HTR-8/SVneo (cell line): ENCODE measurements at places on chromosomes 16 and 17.
A peak's percentile ranks its signal among the peaks of the same experiment; 100 is the strongest.

- no peak for DNase-seq
These were observed 16.2 kb upstream of the MYH3 start for GRCh38 chr17:10673312-10673711.

DNA sequence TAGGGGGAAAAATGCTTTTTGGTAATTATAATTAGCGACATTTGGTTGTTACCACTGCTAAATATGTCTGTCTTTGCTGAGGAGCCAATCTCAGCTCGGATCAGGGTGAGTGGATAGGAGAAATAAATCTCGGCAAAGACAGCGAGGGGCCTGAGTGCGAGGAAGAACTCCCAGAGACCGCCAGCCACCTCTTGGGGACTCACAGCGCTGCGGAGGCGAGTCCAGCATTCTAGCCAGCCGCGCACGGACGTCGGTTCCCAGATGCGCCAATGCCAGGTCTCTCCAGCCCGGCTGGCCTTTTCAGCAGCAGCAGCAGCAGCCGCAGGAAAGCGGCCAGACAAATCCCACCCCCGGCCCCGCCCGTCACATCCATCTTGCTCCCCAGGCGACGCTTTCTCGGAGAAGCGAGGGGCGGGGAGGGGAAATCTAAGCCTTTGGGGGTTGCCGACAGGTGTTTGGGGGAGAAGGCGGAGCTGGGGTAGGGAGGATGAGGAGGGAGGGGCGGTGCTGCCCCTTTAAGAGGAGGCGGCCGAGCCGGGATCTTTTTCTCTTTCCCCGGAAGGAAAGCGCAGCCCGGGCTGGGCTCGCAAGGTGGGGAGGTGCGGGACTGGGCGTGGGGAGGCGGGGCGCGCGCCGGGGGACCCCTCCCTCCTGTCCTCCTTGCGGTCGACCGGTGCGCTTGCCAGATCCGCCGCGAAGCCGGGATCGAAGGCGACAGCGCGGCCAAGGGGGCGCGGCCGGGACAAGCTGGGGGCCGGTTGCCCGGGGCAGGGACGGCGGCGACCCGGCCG is at the start of gene ITGA3:
Gene ITGA3, plus strand, starts transcription at position 685 of the 791 bp plus-strand sequence. CDS start 330 bp downstream, outside the sequence.
- DNase-seq: peak; percentile 89

GRCh38 chr17:73609758-73610157 is 34.5 kb downstream of the SDK2 start:
- no peak for DNase-seq

DNA sequence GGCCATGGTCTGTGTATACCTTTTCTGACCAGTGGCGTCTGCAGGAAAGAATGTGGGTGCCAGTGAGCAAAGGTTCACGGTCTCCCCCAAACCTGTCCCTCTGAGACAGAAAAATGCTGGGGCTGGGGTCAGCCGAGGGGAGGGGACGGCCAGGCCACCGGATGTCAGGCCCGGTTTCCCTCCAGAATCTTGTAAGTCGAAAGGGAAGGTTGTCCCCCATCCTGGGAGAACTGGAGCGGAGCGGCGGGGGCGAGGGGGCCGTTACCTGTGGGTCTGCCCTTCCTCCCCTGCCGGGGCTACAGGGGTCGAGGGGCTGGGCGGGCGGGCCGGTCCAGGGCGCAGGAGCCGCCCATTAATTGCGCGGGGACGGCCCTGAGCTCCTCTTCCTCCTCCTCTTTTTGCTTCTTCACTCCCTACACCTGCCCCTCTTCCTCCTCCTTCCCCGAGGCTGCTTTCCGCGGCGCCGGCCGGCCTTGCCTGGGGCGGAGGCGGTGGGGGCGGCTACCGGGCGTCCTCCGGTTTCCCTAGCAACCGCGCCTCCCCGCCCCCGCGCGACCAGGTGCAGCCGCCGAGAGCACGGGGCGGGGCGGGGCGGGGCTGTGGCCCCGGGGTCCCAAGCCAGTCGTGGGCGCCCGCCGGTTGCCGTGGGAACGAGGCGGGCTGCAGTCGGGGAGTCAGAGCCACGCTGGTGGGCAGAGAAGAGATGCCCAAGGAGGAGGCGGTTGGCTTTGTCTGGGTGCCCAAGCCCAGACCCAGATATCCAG is at the start of gene MARCHF10:
Gene MARCHF10, minus strand, starts transcription at position 503 of the 764 bp plus-strand sequence. CDS start 6,579 bp downstream, outside the sequence.
- DNase-seq: no peak

DNA sequence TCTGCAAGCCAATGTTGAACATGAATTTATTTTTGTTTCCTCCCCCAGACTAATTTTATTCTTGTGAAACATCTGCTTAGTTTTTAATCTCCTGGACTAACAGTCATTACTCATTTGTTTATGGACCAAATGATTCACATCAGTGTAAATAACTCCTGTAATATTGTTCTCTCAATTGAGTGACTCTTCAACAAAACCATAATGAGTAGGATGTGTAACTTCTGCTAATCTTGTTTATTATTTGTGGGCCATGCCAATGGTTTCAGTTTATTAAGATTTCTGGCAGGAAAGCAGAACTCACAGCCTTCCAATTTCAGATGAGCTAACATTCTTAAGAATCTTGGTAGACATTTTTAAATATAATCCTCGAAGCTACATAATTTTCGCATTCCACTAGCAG is 1216.3 kb upstream of the GOT2 start:
- no peak for DNase-seq

DNA sequence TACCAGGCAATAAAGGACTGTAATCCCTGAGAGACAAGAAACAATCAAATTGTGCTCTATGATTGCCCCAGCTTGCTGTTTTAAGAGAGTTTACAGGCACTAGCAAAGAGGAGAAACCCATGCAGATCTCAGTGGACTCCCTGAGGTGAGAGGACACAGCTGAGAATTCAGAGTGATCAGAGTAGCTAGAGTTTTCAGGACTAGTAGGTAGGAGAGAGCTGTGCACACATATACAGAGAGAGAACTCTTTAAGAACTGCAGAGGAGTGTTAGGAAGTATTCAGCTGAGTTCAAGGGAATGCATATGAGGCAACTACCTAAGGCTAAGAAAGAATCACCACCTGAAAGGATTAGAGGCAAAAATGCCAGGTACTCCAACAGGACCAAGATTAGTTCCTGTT is 904.8 kb downstream of the CDH8 start:
- DNase-seq: no peak

- no peak for DNase-seq
These were observed 377.8 kb downstream of the SOX9 start for GRCh38 chr17:72498364-72499210.

DNA sequence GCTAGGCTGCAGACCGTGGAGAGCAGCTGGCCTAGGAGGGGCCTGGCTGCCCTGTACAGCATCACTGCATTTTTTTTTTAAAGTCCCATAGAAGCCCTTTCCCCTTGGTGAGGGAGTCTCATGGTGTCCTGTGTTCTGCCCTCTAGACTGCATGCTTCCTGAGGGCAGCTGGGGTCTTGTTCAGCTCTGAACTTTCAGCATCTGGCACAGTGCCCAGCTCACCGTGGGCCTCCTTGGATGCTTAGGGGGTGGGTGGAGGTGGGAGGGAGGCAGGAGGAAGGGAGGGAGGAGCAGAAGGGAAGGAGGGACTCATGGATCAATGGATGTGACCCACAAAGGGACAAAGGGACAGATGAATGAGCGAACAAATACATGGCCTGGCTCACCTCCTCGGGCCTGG is 63.4 kb upstream of the TMEM97 start:
- no peak for DNase-seq

- no peak for DNase-seq
These were observed 85.8 kb downstream of the GNAO1 start for GRCh38 chr16:56277075-56277474.

GRCh38 chr17:75996665-75997590 is 3.7 kb upstream of the CDK3 start:
- DNase-seq: peak; percentile 78

DNA sequence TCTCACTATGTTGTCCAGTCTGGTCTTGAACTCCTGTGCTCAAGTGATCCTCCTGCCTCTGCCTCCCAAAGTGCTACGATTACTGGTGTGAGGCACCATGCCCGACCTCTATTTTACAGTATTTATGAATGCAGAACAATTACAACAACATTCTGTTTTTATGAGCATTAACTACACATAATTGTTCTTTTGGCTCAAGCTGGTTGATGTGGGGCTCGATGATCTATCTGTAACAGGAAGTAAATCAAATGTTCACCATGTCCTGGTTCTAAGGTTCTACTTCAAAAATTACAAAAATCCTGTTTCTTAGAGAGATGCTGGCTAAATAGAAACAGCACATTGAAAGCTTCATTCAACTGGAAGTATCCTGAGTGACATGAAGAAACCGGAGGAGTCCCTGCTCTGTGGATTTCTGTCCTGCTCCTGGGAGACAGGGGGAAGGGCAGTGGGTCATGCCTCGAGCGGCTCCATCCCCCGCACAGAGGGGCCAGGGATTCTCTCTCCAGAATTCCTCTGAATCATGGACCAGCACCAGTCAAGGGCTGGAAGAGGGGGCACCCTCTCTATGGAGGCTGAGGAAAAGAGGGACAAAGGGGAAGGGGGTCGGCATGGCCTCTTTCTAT is 31.5 kb downstream of the FA2H start:
- DNase-seq: no peak

GRCh38 chr16:27665881-27666280 is 115.9 kb downstream of the KATNIP start:
- no peak for DNase-seq

DNA sequence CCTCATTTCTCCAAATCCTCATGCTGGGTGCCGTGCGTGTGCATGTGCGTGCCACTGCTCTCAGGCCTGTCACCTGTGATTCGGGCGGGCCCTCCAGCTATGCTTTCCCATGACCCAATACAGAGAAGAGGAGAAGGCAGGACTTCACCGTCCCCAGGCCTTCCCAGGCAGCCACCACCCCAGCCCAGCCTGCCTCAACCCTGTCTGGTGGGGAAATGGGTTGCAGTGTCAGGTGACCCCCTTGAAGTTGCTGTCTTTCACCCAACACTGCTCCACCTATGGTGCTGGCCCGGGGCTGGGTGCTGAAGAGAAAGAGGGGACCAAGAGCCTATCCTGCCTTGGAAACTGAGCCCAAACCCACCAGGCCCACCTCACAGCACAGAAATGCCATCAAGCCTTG is 94.7 kb downstream of the GOSR1 start:
- DNase-seq: no peak

DNA sequence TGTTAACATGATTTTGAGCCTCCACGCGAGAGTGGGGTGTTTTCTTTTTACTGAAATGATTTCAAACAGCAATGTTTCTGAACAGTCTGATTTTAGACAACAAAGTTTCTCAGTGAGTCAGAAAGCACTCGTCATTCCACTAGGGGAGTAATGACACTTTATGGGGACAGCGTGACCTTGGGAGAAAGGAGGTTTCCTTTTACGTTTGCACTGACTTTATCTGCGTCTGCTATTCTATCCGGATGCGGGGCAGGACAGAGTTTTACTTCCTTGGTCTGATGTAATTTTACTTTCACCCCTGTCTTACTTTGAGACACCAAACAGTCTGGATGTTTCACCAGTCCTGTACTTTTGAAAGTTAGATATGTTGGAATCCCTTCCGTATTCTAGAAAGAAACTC is 20.7 kb downstream of the SLC47A1 start:
- no peak for DNase-seq

DNA sequence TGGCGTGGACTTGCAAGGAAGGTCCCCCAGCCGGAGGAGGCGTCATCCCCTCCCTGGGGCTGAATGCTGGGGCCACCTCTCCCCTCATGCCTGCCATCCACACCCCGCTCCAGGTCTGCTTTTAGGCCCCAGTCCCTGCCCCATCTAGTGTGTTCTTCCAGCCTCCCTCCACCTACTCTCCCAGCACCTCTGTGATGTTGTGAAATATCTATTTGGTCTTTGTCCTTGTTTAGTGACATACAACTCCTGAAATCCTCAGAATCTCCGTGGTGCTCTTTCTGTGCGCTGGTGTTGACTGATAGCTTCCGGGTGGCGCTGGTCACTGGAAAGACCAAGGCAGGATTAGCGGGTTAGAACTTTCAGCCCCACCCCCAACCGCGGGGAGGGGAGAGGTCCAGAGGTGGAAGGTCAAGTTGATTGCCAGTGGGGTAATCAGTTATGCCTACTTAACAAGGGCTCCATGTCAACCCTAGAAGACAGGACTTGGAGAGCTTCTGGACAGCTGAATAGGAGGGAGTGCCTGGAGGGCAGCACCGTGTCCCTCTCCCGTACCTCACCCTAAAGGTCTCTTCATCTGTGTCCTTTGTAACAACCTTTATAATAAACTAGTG is 10.1 kb downstream of the TBC1D24 start:
- no peak for DNase-seq

DNA sequence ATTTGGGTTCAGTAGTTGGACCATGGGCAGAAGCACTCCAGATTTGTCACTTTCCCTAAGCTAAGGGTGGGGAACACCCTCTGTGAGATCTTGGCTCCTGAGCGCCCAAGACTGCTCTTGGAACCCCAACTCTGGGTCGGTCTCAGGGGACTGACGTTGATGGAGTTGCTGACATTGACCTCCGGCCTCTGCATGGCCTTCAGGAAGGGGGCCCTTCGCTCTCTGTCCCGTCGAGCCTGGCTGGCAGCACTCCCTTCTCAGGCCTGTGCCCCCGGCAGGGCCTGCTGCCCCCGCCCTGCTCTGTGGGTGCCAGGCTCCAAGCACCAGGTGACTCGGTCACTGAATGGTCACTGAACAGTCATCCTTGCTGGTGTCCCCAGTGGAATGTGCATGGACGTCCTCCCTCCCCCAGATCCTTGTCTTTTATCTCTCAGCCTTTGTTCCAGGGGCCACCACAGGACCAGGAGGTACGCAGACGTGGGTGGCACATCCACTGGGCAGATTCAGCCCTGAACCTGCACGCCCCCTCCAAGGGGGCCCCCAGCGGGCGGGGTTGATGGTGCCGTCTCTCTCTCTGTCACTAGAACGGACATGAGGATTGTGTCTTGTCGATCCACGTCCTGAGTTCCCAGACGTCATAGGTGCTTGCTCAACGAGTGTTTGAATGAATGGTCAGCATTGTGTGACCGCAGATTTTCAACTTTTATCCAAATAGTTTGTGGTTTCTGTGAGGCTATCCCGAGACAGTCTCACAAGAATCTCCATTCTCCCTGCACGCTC is 314.5 kb downstream of the SEC14L1 start:
- DNase-seq: no peak

DNA sequence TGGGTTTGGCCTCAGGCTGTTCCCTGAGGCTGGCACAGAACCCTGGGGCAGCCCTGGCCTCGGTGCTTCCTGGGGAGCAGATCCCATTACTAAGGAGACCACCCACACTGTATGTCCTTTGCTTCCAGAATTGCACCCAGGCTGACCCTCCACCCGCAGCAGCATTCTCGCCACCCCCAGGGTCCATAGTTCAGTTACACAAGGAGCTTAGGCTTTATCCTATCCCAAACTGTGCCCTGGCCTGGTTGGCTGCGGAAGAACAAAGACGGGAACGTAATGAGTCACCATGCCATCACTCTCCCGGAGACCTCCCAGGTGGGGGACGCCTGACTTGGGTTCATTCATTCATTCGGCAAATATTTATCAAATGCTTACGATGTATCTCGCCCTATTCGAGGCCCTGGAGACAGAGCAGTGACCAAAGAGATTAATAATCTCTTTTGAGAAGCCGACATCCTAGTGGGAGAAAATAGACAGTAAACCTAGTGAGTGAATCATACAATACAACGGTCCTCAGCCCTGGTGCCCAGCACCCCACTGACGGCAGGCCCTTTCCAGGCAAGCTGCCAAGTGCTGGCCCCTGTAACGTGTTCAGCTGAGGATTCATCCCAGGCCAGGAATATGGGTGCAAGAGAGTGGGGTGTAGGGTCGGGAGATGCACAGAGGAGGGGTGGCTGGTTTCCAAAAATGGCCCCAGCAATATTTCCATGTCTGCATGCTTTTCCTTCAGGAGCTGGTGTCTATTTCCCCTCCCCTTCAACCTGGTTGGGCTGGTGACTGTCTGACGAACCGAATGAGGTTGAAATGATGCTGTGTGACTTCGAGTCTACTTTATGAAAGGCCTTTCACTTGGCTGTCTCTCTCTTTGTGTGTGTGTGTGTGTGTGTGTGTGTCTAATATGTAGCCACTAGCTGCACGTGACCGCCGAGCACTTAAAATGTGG is 134.2 kb downstream of the MGAT5B start:
- DNase-seq: peak; percentile 95

- DNase-seq: no peak
These were observed 8.5 kb upstream of the ADCY9 start for GRCh38 chr16:4124535-4125294.
